ENCODE measurements at places on chromosomes 3 and 15.
A peak's percentile ranks its signal among the peaks of the same experiment; 100 is the strongest.

DNA sequence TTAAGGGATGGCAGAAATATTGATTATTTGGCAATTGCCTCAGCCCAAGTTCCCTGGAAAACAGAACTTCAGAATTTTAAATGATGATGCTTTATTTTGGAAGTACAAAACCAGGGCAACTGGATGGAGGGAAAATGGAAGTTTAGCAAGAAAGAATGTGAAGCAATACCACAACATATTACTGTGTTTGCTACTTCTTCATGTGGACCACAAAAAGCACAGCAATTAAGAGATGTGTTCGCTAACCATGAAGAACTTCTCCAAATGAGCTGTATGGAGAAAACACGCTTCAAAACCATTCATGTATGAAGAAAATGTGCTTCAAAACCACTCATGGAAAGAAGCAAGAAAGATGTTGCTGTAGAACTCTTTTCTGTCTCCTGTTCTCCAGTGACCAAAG is 64.7 kb upstream of the ARL6 start:
- no peak for DNase-seq

GRCh38 chr3:124787476-124788195 is 57.4 kb downstream of the UMPS start:
- no peak for DNase-seq

- no peak for DNase-seq
These were observed 6.7 kb downstream of the PAQR5 start for GRCh38 chr15:69305204-69305931.

DNA sequence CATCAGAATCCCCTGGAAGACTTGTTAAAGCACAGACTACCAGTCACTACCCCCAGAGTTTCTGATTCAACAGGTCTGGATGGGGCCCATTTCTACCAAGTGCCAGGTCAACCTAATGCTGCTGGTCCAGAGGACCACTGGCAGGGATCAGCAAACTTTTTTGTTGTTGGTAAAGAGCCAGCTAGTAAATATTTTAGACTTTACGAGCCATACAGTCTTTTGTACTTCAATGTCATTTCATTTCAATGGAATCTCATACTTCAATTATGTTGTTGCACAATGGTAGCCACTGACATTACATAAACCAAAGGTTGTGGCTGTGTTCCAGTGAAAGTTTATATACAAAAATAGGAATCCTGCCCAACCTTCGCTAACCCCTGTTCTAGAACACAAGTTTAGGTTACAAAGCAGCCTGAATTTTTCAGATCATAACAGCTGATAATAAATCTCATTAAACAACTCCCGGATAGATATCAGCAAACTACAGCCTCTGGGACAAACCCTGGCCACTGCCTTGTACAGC is 28.7 kb downstream of the ULK4 start:
- DNase-seq, result no peak

- DNase-seq, result peak; percentile 8
These were observed 202.8 kb downstream of the SV2B start for GRCh38 chr15:91302588-91303439.

- DNase-seq, result no peak
These were observed 24.6 kb upstream of the IL20RB start for GRCh38 chr3:136932978-136933772.

GRCh38 chr3:109944836-109945235 is 607.5 kb upstream of the DPPA4 start:
- no peak for DNase-seq

GRCh38 chr3:131543714-131544113 is 40.9 kb upstream of the MRPL3 start:
- DNase-seq, result no peak

DNA sequence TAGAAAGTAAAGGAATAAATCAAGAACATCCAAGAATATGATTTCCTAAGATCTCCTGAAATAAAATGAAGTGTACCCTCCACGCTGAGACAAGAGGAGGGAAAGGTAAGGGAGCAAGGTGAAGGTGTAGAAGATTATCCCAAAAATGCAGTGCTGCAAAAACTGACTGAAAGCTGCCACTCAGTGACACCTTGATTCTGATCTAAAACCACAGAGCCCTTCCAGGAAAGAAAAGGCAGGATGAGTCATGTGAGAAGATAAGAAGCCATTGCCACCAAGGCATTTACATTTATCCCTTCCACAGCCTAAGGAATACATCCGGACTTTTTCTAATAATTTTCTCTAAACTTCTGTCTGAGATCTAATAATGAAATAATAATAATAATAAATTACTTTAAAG is 49.9 kb downstream of the IGSF11 start:
- DNase-seq, result no peak

DNA sequence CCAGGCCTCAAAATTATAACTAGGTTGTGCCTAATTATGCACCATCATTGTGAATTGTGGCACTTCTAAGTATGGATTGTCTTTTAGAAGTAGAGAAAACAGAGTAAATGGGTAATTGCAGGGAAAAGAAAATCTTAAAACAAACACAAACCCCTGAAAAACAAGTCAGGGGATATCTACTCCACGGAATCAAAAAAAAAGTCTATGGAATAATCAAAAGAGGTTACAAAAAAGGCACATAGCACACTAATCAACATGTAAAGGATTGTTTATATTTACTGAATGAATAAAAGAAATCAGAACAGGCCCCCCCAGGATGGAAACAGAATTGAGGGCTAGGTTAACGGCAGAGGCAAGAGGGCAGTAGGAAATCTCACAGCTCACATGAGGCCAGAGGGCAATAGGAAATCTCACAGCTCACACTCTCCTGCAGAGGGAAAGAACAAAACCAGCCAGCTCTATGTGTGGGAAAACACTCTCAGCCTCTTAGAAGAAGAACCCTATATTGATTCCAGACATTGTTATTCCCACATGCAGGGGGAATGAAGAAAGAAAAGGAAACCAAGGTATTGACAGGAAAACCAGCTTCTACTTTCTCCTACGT is 72.7 kb upstream of the FNDC3B start:
- DNase-seq, result no peak

- DNase-seq, result no peak
These were observed 139.1 kb downstream of the FBLN2 start for GRCh38 chr3:13688034-13688433.

DNA sequence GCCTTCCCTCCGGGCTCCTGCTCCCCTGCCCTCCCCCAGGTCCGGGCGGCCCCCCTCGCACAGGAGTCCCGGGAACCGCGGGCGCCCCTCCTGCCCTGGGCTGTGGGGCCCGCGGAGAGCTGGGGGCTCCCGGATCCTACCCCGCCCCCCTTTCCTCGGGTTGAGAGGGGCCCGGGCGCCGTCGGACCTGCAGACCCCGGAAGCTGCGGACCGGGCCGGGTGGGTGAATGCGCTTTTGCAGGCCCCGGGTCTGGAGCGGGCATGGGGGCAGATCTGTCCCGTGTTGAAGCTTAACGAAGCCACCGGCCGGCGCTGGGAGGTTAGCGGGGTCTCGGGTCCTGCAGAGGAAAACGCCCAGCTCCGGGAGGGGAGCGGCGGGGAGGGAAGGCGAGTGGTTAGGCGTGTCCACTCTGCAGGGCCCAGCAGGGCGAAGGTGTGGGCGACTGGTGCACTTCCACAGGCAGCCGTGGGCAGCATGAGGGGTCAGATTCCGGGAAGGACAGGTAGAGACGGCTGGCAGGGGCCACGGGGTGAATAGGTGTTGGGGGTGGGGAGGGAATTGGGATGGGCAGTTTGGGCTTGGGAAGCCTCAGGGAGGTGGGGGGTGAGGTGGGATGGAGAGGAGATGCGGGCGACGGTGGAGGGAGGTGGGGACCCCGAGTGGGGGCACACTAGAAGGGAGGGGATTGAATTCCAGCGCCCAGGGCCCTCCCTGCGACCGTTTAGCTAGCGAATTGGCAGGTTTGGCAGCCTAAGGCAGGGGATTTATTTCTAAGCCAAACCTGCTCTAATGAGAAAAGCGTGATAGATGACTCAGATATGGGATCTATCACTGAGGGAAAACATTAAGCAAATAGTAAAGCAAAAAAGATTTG is 635 bp downstream of the CD276 start:
- DNase-seq, result no peak

- no peak for DNase-seq
These were observed 901.7 kb downstream of the NTRK3 start for GRCh38 chr15:87354661-87355410.

- no peak for DNase-seq
These were observed 269.5 kb downstream of the SUCLG2 start for GRCh38 chr3:67384760-67385397.

DNA sequence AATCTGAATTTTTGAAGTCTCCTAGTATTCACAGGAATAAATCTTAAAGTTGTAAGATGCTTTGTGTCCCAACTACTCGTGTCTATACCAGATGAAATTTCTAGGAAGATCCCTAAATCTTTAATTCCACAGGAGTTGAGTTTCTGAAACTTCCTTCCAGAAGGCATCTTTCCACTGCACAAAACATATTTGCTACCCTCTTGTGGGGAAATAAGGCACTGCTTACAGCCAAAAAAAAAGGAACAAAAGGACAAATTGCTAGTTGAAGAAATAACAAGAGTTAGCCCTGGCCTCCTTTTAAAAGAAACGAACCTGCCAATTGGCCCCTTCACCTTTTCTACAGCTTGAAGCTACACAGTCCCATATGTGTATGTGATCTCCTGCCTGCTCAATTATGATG is 54.0 kb downstream of the TAFA4 start:
- DNase-seq, result no peak

DNA sequence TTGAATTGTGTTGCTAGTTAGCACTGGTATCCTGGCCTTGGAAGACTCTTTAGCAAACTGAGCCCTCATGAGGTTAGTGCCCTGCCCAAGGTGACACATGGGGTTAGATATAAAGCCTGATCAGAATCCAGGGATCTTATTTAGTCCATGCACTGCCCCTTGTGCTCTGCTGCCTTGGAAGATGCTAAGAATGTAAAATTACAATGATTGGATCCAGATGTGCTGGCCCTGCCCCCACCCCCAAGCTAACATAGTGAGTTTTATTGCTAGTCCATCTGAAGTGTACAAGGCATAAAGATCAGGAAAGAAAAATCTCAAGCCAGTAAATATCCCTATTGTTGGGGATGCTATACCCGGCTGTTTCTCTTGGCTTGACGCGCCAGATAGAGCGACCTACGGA is 248.1 kb upstream of the C2CD4B start:
- no peak for DNase-seq

DNA sequence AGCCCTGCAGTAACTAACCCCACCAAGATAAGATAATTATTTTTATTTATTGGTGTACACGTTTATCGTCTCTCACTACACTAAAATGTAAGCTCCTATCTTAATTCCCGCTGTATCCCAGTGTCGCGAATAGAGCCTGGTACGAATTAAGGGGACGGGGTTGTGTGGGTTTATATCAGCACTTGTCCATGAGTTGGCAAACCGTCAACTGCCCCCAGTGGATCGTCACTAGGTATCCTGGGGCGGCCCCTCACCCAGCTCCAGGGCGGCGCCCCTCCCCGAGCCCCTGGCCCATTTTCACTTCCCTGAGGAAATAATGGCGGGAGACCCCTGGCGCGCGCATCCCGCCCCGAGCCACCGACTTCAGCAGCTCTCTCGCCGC is 465 bp downstream of the RUVBL1 start:
- no peak for DNase-seq

GRCh38 chr15:69943637-69944036 is 154.1 kb downstream of the TLE3 start:
- no peak for DNase-seq

DNA sequence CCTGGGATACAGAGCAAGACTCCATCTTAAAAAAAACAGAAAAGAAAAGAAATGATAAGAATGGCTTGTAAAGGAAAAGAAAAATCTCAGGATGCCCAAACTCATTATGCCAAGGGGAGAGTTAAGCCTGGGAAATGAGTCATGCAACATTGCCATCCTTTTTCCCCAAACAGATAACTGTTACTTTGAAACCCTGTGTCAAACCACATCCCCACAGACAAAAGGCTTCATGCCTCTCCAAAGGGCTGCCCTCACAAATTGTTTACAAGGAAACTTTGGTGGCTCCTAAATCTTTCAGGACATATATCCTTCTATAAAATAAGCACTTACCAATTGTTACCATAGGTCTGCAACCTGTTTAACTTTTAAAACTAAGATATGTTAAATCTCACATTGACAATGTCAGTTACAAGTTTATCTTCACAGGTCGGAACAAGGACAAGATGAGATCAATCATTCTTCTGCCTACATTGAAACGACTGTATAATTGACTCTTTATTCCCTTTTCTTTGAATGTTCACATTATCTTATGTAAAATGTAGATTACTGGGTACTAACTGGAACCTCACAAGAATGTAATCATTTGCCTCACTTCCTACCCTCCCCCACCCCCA is 18.6 kb upstream of the SENP7 start:
- DNase-seq, result no peak

DNA sequence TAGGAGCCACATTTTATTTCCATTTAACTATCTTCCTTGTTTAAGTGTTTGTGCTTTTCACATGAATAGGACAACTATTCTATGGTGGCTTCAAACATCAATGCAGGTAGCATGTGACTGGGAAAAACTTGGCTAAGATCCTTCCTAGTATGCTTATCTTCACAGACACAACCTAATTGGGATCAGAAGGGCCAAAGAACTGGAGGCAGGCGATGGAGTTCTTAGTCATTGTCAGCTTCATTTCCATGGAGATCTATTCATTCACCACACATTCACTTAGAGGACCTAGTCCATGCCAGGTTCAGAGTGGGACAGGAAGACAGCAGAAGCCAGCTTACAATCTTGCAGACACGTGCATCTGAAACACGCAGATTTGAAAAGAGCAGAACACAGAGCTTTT is 277.5 kb upstream of the PPP2R3A start:
- DNase-seq, result no peak

DNA sequence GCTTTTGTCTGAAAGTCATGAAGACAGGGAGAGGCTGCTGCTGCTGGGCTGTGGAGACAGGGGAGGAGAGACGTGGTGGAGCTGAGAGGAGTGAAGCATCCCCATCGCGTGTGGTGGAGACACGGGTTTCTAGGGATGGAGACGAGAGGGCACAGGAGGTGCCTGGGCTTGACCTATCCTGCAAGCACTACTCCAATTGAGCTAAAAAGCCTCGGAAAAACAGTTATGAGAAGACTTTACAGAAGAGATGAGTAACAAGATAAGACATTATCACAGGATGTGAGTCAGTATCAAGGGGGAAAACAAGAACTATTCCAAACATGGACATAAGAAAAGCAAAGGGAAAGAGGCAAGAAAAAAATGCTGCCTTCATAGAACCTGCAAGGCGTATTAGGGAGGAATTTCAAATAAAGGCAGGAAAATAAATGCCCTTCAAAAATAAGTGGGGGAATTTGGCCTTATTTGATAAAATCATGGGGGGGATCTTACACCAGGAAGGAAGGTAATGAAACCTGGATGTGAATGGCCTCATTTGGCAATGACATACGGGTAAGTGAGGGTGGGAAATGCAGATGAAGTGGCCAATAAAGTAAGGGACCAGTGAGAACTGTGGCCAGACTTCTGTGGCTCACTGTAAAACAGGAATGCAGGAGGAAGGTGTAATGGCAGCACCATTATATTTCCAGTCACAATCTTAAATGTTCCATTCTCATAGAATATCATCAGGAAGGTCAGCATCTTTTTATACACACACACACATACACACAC is 97.9 kb downstream of the PLD1 start:
- DNase-seq, result no peak

DNA sequence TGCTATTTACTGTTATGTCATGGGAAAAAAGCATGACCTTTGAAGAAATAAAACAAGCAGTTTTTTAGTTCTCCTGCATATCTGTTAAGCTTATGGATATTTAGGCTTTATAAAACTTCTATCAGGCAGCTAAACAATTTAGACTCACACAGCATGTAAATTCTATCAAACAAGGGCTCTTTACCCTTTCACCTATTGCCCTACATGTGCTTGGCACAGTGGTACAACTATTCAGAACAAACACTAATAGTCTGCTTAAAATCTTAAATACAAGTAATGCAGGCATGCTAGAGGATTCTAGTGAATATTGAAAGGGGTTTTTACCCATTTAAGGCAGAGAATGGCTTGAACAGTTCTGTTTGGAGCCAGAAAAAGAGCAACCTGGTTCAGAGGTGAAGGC is 23.4 kb upstream of the NANOGP8 start:
- DNase-seq, result no peak

Data from NCI-H2081 treated with DMSO at 0.1 percent for 48 hours (cell line).